Astrocyte of the hippocampus (primary cell): ENCODE measurements at places on chromosomes 7 and 10.

- DNase-seq: peak; percentile 78
These were observed 1.6 kb downstream of the HOXA3 start for GRCh38 chr7:27150568-27151340.

DNA sequence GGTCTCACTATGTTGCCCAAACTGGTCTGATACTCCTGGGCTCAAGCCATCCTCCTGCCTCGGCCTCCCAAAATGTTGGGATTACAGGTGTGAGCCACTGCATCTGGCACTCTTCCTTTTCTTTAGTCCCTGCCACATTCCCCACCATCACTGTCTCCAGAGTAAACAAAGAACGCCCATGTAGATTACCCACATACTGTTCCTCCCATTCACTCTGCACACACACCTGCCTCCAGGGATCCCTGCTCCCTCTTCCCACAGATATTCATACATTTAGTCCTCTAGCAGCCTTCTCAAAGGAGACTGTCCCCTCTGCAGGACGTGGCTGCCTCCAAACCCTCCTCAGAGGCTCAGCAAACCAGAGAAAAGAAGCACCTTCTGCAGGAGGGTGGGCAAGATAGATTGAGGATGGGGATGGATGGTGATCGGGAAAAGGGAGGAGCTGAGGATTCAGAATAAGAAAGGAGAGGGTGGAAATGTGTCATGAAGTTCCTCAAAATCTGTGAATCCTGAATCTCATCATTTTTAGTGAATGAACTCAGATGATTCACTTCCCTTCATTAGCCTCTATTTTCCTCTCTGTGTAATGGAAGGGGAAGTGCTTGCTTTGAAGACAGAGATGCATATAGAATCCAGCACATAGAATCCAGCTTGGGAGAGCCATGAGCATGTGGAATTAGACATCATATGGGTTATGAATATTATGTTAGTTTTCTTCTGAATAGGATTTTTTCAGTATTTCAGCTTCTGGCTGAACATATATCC is 5.5 kb upstream of the PLAU start:
- DNase-seq: no peak

DNA sequence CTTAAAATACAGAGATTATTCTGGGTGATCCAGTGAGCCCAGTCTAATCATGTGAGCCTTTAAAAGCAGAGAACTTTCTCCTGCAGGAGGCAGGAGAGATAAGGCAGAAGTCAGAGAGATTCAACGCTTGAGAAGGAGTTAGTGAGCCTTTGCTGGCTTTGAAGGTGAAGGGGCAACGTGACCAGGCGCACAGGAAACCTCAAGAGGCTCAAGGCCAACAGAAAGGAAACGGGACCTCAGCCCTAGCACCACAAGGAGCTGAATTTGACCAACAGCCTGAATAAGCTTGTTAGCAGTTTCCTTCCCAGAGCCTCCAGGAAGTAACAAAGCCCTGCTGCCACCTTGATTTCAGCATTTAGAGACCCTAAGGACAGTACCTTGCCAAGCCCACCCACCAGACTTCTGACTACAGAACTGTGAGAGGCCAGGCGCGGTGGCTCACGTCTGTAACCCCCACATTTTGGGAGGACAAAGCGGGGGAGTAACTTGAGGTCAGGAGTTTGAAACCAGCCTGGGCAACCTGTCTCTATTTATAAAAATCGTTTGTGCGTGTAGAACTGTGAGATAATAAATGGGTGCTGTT is 87.3 kb upstream of the KAT6B start:
- no peak for DNase-seq

DNA sequence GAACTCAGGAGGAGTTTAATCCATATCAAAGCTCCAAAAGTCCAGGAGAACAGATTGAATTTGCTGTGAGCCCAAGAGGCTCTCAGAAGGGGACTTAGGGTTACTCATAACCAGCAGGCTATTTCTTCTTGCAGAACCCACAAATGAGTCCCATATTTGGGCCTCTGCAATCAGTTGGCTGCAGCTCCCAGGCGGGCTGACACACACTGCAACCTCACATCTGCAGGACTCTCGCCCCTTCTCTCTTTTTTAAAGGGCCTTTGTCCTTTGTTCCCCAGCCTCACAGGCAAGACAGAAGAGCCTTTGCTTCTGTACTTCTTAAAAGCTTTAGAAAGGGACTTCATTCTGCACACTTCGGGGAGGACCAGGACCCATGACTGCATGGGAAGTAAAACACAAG is 26.7 kb downstream of the CREB3L2 start:
- DNase-seq: peak; percentile 44

DNA sequence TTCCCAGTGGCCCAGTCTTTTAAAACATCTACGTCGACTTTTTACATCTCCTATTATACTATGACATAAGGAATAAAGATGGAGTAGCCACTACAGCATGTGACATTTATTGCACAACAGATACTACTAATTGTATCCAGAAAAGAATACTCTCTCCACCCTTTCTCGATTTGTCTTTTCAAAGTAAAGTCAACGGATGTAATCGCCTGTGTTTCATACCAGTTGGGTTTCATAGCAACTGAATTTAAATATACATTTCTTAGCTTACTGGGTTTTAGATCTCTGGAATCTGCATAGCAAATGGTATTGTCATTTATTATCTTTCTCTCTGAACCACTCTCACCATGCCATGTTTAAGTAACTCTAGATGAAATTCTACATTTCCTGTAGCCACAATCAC is 86.4 kb upstream of the TRIL start:
- no peak for DNase-seq

DNA sequence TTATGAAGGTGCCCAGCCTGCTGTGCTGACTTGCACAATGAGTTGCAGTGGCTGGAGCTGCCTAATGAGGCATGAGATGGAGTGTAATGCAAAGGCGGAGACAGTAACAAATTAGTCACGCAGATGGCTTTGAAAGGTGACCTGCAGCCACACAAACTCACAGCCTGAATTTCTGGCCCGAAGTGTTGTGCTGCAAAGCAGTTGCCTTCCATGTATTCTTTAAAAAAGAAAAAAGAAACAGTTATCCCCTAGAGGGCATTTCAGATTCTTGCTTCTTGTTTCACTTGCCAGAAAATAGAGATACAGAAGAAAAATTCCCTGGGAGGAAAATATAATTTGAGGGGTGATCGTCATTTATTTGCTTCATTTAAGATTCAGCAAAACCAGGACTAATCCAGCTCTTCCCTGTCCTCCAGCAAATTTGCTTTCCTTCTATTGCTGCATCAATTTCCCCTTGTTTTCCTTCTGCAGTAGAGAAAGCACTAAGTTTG is 239.9 kb downstream of the ADRA2A start:
- DNase-seq: no peak

DNA sequence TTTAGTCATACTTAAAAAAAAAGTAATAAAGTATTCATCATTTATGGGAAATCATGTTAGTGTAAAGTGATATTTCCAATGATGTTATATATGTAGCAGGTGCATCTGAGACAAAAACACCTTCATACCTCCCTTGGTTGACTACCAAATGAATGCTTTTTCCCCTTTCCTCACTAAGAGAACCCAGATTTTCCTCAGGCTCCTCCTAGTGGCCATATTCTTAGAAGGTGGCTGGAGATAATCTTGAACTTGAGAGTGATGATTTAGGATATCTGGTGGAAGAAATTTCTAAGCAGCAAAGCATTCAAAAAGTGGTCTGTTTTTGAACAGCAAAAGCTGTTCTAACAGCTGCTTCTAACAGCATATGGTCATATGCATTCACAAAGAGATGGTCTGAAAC is 16.8 kb upstream of the DNAH11 start:
- no peak for DNase-seq
